PC-9 (cell line): ENCODE measurements at places on chromosomes 16 and 17.

DNA sequence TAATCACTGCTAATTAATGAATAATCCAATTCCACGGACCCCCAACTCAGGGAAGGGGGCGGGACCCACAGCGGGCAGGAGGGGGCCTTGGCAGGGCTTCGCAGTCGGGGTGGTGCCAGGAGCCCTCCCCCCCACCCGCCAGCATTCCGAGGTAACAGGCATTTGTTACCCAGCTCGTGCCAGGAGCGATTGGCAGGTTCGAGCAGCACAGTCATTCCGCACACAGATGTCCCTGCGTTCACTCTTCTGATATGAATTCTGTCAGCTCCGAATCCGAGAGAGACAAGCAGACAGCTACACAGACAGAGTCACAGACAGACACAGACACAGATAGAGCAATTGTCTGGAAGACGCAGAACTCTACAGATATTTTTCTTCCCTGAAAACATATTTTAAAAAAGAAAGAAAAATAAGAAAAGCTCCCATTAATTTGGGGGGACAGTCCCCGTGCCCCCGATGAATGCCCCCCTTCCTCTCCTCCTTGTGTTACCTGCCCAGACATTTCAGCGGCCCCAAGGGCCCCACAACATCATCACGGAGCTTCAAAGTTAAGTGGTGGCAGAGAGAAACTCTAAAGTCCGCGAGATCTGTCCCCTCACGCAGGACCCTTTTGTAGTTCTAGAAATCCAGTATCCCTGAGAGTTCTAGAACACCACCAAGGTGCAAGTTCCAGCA is 10.2 kb downstream of the NEUROD2 start:
- no peak for DNase-seq

- DNase-seq: no peak
Measured at GRCh38 chr16:71693164-71693563, 31.3 kb downstream of the PHLPP2 start.

- DNase-seq: no peak
Measured at GRCh38 chr17:76547183-76547641, 7.4 kb downstream of the PRCD start.

DNA sequence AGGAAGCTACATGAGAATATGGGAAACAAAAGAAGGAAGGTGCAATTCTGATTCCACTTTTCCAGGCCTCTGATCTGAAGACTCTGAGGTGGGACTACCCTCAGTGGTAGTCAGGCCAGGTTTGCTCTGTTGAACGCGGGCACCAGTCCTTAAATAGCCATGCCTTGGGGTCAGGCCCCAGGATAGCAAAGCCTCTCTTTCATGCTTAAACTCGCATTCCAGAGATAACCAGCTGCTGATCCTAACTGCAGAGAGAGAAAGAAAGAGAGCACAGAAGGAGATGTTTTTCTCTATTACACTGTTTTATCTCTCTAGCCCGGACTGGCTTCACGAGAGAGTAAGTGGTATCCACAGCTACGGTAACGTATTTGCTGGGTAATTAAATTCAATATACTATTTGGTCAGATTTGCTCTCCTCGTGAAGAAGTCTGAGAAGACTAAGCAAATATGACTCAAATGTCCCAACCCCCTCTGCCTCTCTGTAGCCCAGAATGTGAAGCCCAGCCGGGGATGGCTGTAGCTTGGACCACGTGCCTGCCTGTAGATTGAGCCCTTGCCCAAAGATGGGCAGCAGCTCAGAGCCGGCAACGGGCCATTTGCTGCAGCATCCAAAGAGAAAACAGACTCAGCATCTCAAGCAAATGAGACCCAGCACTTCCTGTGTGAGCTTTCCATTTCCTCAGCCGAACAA is 122.2 kb downstream of the SMG6 start:
- no peak for DNase-seq

GRCh38 chr16:13994239-13995106 is 74.5 kb downstream of the ERCC4 start:
- no peak for DNase-seq

GRCh38 chr17:74530831-74531150 is 484 bp downstream of the CD300LB start:
- no peak for DNase-seq

DNA sequence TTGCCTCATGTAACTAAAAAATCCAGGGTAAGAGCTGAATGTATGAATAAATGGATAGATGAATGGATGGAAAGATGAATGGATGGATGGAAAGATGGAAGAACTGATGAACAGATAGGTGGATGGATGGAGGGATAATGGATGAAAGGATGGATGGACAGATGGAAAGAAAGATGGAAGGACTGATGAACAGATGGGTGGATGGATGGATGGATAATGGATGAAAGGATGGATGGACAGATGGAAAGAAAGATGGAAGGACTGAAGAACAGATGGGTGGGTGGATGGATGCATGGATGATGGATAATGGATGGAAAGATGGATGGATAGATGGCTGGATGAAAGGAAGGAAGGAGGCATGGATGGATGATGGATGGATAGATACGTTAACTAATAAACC is 11.9 kb downstream of the CHD9NB start:
- no peak for DNase-seq

DNA sequence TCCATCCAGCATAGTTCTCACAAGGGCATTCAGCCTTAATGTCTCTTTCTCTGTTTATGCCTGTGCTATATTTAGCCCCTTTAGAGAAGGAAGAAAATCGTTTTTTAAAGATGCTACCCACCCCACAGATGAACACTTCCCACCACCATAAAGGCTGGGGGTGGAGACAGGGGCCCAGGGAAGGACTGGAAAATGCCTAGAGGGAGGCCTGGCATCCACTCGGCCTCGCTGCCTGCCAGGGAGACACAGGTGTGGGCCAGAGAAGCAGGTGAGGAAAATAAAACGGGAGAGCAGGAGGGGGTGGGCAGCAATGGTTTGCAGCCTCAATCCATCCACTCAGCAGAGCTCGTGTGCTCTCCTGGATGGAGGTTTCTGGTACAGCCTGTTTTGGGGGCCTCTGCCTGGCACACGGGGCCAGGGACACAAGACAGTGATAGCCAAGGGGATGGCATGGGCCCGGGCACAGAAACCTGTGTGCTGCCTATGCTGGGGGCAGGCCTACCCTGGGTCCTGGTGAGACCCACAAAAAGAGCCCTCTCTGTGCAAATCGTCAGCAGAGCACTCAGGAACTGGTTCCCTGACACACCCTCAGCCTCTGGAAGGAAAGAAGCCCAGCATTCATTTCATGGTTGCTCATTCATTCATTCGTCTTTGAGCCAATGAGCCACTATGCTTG is 121.4 kb downstream of the C16orf78 start:
- no peak for DNase-seq

GRCh38 chr17:19703106-19703827 is 13.1 kb downstream of the SLC47A2 start:
- DNase-seq: no peak

DNA sequence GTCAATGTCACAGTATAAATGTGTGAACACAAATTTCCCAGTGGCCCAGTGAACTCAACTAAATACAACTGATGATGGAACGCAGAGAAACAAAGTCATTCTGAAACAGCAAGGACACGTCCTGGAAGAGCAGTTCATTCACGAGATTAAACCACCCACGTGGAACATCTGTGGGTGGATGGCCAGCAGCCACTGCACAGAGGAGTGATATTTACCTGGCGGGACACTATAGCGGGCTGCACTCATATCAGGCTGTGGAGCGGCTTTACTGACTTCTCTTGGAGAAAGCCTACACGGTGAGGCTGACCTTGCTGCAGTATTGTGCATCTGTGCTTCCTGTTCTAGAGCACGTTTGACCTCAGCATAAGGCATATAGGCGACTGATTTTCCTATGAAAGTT is 87.3 kb downstream of the TTC19 start:
- no peak for DNase-seq

DNA sequence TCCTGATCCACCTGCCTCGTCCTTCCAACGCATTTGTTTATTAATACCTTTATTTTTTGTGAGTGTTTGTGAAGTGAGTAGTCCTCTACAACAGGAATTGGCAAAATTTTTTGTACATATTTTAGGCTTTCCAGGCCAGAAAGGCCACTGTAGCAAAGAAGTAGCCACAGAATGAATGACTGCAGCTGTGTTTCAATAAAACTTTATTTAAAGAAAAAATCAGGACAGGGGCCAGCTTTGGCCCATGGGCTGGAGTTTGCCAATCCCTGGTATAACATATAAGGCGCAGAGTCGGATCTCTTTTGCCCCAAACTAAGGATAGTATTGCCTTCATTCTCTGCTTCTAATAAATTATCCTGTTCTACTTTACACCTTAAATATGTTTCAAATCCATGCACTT is 198.0 kb upstream of the COX10 start:
- DNase-seq: no peak

GRCh38 chr17:80968602-80969029 is 23.0 kb upstream of the CHMP6 start:
- DNase-seq: no peak

GRCh38 chr16:79162977-79163376 is 437.6 kb downstream of the MAF start:
- no peak for DNase-seq
